Stimulated activated CD8-positive, alpha-beta memory T cell treated with anti-CD3 and anti-CD28 coated beads, Interleukin-7, amount 100 ng/mL, for 4 hours (primary cell): ENCODE measurements at places on chromosomes 1 and 21.

- no peak for DNase-seq
Measured at GRCh38 chr1:66300972-66301451, 232.9 kb upstream of the SGIP1 start.

DNA sequence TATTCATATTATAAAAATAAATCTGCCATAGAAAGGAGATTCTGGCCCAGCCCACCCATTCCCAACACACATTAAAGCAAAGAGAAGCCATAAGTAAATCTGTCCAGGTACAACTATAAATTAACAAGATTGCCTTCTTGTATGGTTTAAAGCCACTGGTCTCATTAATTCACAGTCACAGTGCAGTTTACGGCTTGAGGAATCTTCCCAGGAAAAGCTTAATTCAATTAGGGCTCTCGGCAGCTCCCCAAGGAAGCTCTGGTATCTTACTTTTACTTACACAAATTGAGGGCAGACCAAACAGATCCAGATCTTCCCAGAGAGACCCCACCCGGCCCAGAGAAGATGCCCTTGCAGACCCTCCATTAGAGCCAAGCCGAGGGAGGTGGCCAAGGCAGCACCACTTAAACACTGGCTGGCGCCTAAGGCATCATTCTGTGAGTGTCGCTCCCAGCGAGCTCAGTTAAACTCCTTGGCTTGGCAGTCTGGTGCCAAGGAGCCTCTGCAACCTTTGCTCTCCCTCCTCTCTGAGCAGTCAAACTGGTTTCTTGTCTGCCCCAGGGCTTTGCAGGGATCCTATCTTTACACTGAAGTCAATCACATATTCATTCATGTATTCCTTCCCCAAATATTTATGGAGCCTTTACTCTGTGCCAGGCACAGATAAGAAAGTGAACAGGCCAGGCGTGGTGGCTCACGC lies 10.7 kb downstream of the SLC9A1 start:
- DNase-seq, result no peak

- DNase-seq, result no peak
Measured at GRCh38 chr1:6694121-6694713, 7.4 kb downstream of the DNAJC11 start.

- DNase-seq, result no peak
Measured at GRCh38 chr1:184665360-184665759, 89.3 kb downstream of the EDEM3 start.

- no peak for DNase-seq
Measured at GRCh38 chr1:219419860-219420259, 193.0 kb downstream of the ZC3H11B start.

- DNase-seq, result no peak
Measured at GRCh38 chr21:22132358-22133071, 1134.3 kb downstream of the NCAM2 start.
